ENCODE measurements at places on chromosomes 7 and 10.

DNA sequence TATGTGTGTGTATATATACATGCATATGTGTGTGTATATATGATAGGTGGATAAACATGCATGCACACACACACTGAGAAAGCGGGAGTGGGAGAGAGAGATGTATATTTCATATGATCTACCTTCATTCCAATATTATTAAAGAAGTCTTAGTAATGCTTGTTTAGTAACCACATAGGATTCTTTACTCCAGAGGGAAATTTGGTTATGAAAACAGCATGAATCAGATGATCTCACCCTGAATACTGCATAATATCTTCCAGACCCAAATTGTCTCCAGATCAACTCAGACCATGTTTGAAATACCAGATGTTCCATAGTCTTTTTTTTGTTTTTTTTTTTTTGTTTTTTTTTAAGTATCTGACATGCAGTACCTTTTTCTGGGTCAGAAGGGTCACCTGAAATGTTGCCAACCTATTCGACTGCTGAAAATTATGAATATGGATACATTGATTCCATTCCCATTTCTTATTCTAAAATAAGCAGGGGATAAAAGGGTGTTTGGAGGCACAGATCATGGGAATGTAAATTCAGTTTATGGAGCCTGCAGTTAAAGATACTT is 17.4 kb downstream of the TES start:
- H3K27ac ChIP-seq = no peak overlapping the region
- H3K27me3 ChIP-seq = no peaks in the 10 kb centered on the region
- H3K36me3 ChIP-seq = no peaks in the 10 kb centered on the region
- H3K4me3 ChIP-seq = no peak overlapping the region
- no peaks in the 10 kb centered on the region for H3K4me1 ChIP-seq
- no peak for DNase-seq

- DNase-seq = no peak
- peaks cover 4% of the 10 kb centered on the region for H3K4me1 ChIP-seq
- no peak overlapping the region for H3K4me3 ChIP-seq
- H3K27ac ChIP-seq = no peak overlapping the region
Measured at GRCh38 chr10:72016608-72017300, 52.6 kb downstream of the CHST3 start.

DNA sequence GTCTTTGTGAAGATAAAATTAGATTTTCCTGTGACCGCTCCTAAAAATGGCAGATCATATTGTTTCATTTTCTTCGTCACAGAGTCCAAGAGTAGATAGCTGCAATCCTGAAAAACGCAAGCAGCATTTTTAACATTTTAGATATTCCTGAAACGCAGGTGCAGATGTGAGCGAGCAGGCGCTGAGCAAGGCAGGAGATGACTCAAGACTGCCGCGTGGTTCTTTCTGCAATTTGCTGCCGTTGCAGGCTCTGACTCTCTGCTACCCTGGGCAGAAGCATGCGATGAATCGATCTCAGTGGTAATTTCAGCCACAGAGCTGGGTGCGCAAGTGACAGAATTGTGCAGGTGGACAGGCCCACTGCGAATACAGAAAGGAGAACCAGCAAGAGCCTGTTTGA is 331.9 kb downstream of the ACTR3B start:
- H3K27ac ChIP-seq = no peak overlapping the region
- no peaks in the 10 kb centered on the region for H3K36me3 ChIP-seq
- H3K4me1 ChIP-seq = no peaks in the 10 kb centered on the region
- no peaks in the 10 kb centered on the region for H3K27me3 ChIP-seq
- DNase-seq = no peak
- H3K4me3 ChIP-seq = no peak overlapping the region

DNA sequence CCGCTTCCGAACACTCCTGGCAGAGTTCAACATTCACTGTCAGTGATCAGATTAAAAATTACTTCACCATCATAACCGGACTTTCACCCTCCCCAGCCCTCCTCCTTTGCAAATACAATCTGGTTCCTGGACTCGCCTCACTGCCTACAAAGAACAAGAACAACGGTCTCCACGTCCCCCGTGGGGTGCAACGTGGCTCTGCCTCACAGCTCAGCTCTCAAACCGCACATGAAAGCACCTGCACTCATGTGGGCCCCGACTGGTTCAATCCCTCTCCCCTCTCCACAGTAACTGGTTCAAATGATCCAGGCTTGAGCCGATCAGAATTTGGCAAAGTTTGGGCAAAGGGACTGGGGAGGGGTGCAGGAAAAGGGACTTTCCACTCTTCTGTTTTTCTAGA is 21.0 kb downstream of the ASB13 start:
- H3K36me3 ChIP-seq = peaks cover 16% of the 10 kb centered on the region
- no peak overlapping the region for H3K27ac ChIP-seq
- no peak for DNase-seq
- no peaks in the 10 kb centered on the region for H3K4me1 ChIP-seq
- no peak overlapping the region for H3K4me3 ChIP-seq

DNA sequence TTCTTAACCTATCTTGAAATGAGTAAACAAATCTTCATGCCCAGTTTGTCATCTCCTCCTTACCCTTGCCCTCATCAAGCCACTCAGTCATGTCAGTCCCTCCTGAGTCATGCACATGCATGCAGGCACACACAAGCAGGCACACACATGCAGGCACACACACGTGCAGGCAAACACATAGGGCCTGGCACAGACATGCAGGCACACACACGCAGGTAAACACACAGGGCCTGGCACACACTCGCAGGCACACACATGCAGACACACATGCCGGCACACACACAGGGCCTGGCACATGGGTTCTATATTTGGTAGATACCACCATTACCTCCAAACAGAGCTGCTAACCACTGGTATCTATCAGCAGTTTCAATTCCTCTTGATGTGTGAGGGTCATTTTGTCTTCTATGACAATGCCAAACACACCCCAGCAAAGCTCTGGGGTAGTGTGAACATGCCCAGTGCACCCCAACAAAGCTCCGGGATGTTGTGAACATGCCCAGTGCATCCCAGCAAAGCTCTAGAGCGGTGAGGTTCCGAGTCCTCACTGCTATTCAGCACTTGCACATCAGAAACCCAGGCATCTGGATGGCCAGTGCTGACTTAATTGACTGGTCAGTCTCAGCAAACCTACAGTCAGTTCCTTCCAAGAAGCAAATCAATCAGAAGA is 563.8 kb downstream of the PTPRN2 start:
- no peak for DNase-seq
- H3K27me3 ChIP-seq = 0 out of 2 replicates have a peak, but pooled peaks cover 3% of the 10 kb centered on the region
- no peak overlapping the region for H3K27ac ChIP-seq
- H3K4me1 ChIP-seq = peaks cover 8% of the 10 kb centered on the region

- no peak overlapping the region for H3K27ac ChIP-seq
- no peaks in the 10 kb centered on the region for H3K36me3 ChIP-seq
- no peak for DNase-seq
- H3K4me1 ChIP-seq = no peaks in the 10 kb centered on the region
Measured at GRCh38 chr7:49776994-49777393, 3.6 kb downstream of the VWC2 start.

GRCh38 chr10:59865101-59865500 is 41.3 kb downstream of the CCDC6 start:
- H3K4me3 ChIP-seq = no peak overlapping the region
- no peaks in the 10 kb centered on the region for H3K27me3 ChIP-seq
- H3K36me3 ChIP-seq = no peaks in the 10 kb centered on the region
- no peak overlapping the region for H3K27ac ChIP-seq
- DNase-seq = no peak
- peaks cover 9% of the 10 kb centered on the region for H3K4me1 ChIP-seq

GRCh38 chr10:34124522-34125035 is 690.5 kb downstream of the PARD3 start:
- H3K4me3 ChIP-seq = no peak overlapping the region
- no peaks in the 10 kb centered on the region for H3K27me3 ChIP-seq
- H3K4me1 ChIP-seq = peaks cover 3% of the 10 kb centered on the region
- no peak overlapping the region for H3K27ac ChIP-seq

- no peak for DNase-seq
- no peak overlapping the region for H3K27ac ChIP-seq
- peaks cover 30% of the 10 kb centered on the region for H3K27me3 ChIP-seq
- H3K4me3 ChIP-seq = no peak overlapping the region
- H3K36me3 ChIP-seq = no peaks in the 10 kb centered on the region
Measured at GRCh38 chr7:26858735-26859134, 5.7 kb downstream of the SKAP2 start.

DNA sequence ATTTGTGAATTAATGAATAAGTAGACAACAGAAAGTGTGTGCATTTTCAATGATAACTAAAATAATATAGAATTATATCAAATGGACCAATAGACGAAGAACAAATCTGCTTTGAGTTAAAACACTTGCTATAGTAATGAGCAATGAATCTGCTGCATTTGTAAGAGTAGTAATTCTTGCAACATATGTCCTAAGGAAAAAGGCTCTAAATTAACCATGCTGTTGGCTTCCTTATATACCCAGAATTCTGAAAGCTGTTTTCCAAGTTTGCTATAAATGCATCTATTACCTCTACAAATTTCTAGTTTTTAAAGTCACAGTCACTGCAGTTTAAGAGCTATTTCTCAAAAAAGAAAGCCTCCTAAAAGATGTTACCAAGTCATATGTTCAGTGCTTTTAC is 20.5 kb upstream of the ANLN start:
- no peak overlapping the region for H3K4me3 ChIP-seq
- DNase-seq = no peak
- no peaks in the 10 kb centered on the region for H3K36me3 ChIP-seq
- peaks cover 18% of the 10 kb centered on the region for H3K27me3 ChIP-seq
- H3K27ac ChIP-seq = no peak overlapping the region
- H3K4me1 ChIP-seq = no peaks in the 10 kb centered on the region

- no peaks in the 10 kb centered on the region for H3K27me3 ChIP-seq
- no peak for DNase-seq
- H3K4me1 ChIP-seq = no peaks in the 10 kb centered on the region
- no peak overlapping the region for H3K4me3 ChIP-seq
- H3K27ac ChIP-seq = no peak overlapping the region
- H3K36me3 ChIP-seq = no peaks in the 10 kb centered on the region
Measured at GRCh38 chr7:150753826-150754603, 16.8 kb downstream of the GIMAP5 start.

Measured in H1 (cell line).